Fibroblast of mammary gland (primary cell): ENCODE measurements at places on chromosomes 2 and 18.
A peak's percentile ranks its signal among the peaks of the same experiment; 100 is the strongest.

- peak; percentile 83 for DNase-seq
Measured at GRCh38 chr2:48343571-48344440, 186.1 kb upstream of the STON1 start.

DNA sequence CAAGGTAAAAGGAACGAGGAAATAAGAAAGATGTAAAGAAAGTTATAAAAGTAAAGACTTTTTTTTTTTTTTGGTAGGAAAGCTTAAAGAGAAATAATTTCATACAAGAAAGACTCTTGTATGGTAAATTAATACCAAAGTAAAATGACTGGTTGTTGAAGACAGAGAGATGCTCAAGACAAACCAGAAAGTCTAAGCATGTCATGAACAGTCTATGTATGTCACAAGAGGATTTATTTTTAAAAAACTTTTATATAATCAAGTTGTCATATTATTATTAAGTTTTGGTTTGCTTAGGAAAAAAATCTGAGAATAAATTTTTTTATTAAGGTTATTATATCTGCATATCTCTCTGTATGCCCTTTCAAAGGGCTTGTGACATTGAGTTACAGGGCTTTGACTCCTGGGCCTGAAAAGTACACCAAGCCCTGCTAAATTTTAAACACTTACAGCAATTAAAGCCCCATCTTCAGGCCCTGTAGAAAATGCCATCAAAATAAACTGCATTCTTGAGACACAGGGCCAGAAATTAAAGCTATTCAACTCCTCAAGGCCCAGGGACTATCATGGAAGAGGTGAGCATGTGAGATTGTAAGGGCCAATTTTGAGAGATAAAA, 10.9 kb upstream of the SGPP2 start:
- DNase-seq = no peak

- no peak for DNase-seq
Measured at GRCh38 chr2:68366083-68366560, 1.0 kb downstream of the PLEK start.

DNA sequence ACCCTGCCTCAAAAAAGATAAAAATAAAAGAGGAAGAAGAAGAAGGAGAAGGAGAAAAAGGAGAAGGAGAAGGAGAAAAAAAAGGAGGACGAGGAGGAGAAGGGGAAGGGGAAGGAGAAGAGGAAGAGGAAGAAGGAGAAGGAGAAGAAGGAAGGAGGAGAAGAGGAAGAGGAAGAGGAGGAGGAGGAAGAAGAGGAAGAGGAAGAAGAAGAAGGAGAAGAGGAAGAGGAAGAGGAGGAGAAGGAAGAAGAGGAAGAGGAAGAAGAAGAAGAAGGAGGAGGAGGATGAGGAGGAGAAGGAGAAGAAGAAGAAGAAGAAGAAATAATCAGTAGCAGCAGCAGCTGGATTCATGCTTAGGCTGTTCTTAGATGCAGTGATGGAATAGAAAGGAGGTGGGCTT, 159.7 kb downstream of the TFCP2L1 start:
- no peak for DNase-seq

DNA sequence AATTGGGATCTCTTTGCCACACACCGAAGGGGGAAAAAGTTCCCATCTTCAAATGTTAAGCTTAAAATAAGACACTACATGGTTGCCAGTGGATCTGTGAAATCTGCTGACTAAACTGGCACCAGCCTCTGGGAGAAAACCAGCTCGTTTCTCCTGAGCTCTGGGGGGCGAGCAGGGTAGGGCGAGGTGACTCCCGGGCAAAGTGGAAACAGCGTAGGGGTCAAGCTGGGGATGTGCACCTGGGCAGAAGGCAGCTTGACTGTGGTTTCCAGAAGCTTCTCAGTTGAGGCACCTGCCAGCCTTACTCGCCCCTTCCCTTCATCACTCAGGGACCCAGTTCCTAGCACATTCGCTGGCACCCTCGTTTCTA, 62.8 kb downstream of the SFXN5 start:
- no peak for DNase-seq

DNA sequence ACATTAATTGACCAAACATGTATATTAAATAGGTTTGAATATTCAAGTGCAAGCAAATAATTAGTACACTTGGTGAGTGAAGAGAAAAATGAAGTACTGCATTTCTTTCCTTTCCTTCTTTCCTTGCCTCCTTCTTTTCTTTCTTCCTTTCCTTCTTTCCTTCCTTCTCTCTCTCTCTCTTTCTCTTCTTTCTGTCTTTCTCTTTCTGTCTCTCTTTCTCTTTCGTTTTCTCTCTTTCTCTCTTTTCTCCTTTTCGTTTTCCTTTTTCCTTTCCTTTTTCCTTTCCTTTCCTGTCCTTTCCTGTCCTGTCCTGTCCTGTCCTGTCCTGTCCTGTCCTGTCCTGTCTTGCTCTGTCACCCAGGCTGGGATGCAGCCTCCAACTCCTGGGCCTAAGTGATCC, 119.6 kb downstream of the SH3RF3 start:
- DNase-seq = no peak

DNA sequence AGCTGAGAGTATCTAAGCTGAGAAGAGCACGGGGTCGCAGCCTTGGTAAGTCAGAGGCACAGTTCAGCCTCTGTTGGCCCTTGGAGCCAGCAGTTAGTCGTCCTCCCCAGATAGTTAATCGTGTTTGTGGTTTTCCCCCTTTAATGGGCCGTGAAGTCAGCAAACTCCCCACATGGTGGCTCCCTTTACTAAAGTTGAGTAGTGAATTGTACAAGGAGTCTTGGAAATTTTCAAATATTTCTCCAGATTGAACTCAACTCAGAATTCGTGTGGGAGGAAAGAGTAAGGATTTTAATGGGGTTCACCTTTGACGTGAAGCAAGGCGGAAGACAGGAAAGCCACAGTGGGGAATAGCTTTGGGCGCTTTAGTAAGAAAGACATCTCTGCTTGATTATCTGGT, 2.4 kb upstream of the ADCYAP1 start:
- DNase-seq = peak; percentile 20

- DNase-seq = no peak
Measured at GRCh38 chr2:103159018-103159417, 397.2 kb downstream of the TMEM182 start.

- no peak for DNase-seq
Measured at GRCh38 chr2:38202713-38203445, 126.9 kb upstream of the CYP1B1 start.

GRCh38 chr18:55265984-55266383, 306.7 kb upstream of the CCDC68 start:
- peak; percentile 80 for DNase-seq

DNA sequence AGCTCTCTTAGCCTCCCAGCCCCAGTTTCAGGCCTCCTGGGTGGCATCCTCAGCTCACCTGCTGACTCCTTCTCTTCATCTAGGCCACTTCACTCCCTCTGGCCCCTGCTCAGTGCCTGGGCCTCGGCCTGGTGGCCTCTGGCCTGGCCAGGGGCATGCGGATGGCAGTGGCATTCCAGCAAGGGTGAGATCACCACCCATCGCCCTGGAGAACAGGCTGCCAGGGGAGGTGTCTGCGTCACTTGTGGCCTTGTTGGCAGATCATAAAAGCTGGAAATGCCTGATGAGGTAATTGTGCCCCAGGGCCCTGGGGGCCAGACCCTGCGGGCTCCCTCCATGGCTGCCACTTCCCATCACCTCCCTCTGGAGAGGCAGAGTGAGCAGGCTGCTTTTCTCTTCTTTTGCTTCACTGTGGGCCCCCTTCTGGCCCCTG, 72.5 kb upstream of the SMAD2 start:
- DNase-seq = no peak

DNA sequence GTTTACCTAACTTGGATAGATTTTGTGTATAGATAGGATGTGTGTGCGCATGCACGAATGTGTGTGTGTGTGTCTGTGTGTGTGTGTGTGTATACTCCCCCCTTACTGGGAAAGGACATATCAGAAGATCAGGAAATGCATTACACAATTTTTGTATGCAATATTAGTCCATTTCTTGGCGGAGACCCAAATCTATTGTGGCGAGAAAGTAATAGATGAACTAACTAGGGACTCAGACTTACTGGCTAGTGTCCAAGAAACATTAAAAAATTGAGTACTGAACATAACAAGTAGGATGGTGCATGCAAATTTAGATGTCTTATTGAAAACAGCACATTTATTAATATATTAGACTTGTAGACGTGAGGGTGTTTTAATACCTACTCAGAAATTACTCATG, 1036.5 kb upstream of the FANCL start:
- peak; percentile 0 for DNase-seq

GRCh38 chr2:233993461-233993860, 57.0 kb upstream of the SPP2 start:
- DNase-seq = no peak

DNA sequence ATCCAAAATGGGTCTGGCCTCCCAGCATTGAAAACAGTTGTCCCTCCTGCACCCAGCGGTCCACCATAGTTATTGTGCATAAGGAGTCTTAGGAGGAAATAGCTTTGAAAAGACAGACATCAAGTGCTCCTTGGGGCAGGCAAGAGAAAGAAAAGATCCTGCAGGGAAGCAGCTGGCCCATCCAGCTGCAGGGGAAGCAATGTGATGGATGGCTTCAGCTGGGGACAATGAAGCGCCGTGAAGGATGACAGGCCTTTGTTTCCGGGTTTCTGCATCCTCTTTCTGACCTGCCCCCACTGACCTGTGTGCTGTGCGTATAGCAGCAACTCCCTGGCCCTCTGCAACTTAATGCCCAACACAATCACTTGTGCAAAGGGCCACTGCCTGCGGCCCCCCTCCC, 142.9 kb upstream of the NCKAP5 start:
- DNase-seq = no peak

GRCh38 chr18:2237706-2238105, 333.6 kb downstream of the METTL4 start:
- no peak for DNase-seq

DNA sequence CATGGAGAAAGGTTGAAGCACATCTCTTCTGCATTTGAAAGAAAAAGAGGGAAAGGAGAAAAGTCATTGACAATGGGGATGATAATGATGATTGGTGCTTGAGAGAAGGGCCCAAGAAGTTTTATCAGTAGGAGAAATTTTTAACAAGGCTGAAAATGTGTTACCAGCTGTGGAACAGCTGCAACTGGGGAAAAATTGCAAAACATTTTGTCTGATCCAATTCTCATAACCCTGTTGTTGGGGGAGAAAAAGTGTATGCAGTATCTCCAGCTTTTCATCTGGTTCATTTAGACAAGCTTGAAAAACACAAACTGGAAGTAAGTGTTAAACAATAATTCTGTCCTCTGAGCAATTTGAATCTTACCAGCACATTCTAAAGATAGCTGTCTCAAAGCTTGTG, 92.7 kb downstream of the CSRNP3 start:
- no peak for DNase-seq

- DNase-seq = no peak
Measured at GRCh38 chr2:127859712-127860085, 1.7 kb upstream of the POLR2D start.

DNA sequence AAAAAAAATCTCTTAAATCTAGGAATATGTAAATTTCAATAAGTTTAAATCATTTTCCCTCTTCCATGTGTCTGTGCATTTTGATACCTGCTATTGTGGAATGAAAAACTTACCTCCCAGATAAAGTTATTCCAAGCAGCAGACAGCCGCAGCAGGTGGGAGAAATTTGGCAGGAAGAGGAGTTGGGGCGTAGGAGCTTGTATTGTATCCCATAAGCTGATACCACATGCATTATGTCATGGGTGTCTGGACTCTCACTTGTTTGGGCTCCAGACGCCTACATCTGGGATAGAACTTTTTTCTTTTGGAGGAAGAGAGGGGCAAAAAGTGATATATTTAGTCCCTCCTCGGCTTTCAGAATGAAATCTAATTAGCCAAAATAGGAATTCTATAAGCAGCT, 59.3 kb upstream of the TCF4 start:
- DNase-seq = no peak

DNA sequence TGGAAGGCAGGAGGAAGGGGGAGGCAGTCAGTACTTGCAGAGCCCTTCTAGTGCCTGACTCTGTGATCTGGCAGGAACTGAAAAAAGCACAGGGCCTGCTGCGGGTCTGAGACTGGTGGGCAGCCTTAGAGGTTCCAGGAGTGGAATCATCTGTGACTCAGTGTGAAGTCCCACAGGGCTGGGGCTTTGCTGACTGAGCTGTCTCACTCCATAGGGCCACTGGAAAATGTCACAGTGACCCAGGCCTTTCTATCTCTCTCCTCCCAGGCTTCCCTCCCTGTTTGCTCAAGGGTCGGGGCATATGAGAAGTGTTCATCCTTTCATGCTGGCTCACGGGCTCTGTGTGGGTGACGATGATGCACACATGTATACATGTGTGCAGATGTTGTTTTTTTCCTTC, 47.1 kb upstream of the ZFP36L2 start:
- peak; percentile 84 for DNase-seq
